Stimulated activated CD8-positive, alpha-beta memory T cell treated with anti-CD3 and anti-CD28 coated beads, Interleukin-7, amount 100 ng/mL, for 24 hours (primary cell): ENCODE measurements at places on chromosomes 1 and 21.

DNA sequence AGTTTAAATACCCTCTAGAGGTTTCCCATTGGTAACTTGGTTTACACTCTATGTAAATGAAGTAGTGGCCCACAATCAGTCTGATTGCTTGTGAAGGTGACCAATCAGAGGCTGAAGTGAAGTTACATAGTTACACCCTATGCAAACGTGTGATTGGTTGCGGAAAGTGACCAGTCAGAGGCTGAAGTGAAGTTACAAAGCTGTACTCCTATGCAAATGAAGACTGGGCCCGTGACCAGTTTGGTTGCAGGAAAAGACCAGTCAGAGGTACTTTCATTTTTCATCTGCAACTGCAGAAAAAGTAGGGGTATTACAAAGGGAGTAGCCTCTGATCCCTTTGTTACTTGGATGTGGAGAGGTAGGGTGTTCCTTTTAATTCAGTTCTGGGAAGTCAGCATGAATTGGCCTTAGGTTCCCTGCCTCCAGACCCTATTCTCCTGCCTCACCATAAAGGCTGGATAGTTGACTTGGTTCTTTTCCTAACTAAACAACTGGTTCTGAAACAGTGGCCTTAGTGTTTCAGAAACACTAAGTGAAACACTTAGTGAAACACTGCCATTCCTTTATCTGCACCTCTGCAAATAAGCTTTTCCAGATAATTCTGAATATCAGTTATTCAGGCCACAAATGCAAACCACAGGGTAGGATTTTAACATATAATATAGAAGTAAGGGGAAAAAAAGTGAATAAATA is 39.3 kb downstream of the MAGI3 start:
- DNase-seq = no peak

- DNase-seq = no peak
Observed at GRCh38 chr1:154316704-154317103, 4.2 kb upstream of the AQP10 start.

GRCh38 chr1:179144626-179145025 is 62.8 kb downstream of the TOR3A start:
- no peak for DNase-seq

GRCh38 chr1:171403393-171403792 is 81.9 kb upstream of the PRRC2C start:
- no peak for DNase-seq

DNA sequence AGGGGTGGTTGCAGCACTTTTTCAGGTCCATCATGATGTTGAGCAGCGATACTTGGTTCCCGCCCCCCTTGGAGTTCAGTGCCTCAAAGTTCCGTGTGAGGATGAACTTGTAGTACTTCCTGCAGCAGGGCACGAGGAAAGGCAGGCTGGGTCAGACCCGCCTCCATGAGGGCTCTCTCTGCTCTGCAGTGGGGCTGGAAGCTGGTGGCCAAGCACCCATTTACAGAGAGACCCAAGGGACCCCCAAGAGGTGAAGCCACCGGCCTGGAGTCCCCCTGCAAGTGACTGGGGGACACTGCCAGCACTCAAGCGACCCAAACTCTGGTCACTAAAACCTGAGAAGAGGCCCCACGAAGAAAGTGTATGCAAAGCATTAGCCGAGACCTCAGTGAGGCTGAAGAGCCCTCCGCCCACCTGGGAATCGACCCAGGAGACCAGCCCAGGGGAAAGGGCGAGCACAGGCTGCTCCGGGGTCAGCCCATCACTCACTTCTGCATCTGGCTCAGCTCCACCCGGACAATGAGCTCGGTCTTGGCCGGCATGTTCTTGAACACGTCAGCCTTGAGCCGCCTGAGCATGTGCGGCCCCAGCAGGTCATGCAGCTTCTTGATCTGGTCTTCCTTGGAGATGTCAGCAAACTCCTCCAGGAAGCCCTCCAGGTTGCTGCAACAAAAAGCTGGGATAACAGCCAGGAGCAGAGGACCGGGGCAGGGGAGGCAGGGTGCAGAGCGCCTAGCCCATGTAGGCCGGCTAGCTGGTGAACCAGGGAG is 45.2 kb downstream of the CHD5 start:
- DNase-seq = no peak

- no peak for DNase-seq
Observed at GRCh38 chr1:234849832-234850231, 239.9 kb upstream of the IRF2BP2 start.

GRCh38 chr1:25626018-25626417 is 9.4 kb downstream of the MAN1C1 start:
- no peak for DNase-seq

DNA sequence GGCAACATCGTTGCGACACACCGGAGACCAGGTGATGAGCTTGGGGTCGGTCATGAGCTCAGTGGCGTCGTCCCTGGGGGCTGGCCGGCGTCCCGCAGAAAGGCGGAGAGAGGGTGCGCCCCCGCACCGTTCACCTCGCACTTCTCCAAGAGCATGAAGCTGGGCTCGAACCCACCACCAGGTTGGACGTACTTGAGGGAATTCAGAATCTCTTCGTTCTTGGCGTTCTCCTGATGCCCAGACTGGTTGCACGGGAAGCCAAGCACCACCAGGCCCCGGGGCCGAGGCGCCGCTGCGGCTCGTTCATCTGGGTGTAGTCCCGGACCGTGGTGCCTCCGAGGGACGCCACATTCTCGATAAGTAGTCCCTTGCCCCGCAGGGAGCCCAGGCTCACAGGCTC is 176.6 kb upstream of the ADAMTS5 start:
- DNase-seq = no peak

GRCh38 chr1:43267291-43267805 is 2.4 kb upstream of the TMEM125 start:
- DNase-seq = no peak

DNA sequence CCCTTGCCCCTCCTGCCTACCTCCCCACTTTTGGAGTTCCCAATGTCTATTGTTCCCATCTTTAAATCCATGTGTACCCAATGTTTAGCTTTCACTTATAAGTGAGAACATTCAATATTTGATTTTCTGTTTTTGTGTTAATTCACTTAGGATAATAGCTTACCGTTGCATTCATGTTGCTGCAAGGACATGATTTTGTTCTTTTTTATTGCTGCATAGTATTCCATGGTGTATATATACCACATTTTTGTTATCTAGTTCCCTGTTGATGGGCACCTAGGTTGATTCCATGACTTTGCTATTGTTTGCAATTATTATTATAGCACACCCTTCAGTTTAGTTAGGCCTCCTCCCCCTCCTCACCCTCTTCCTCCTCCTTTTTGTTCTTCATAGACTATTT is 33.5 kb upstream of the ADAR start:
- no peak for DNase-seq

- DNase-seq = no peak
Observed at GRCh38 chr1:190908246-190908645, 430.6 kb upstream of the BRINP3 start.

- no peak for DNase-seq
Observed at GRCh38 chr1:6440198-6441126, 15.9 kb downstream of the ESPN start.

DNA sequence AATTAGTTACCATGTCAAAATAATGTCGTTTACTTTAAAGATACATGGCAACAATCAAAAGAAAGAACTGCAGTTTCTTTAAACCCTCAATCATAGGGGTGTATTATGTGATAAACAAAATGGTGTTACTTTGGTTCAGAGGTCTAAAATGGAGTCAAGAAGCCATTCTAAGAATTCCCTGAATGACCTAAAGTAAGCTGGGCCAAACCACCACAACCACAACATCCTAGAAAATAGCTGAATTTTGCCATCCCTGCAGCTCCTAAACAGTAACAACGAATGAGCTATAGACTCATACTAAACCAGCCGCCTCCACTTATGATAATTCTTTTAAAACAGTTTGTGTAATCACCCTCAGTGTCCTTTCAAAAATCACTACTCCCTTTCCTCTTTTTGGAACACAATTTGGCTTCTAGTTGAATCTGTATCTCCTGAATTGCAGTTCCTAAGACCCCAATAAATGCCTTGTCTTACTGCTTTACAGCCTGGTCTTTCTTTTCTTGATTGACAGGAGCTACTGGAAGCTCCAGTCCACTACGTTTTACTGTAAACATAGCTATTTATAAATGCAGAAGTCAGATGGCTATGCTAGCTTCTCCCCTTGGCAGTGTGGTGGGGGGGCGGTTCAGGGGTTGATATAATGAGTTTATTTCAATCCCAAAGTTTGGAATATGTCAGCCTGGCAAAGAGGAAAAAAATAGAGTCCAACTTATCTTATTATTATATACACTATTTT is 84.3 kb downstream of the PLPPR4 start:
- no peak for DNase-seq

GRCh38 chr1:41573194-41573593 is 88.7 kb upstream of the EDN2 start:
- DNase-seq = no peak

GRCh38 chr1:167749741-167750140 is 28.0 kb downstream of the MPZL1 start:
- no peak for DNase-seq

GRCh38 chr1:67939942-67940341 is 106.7 kb upstream of the GNG12 start:
- no peak for DNase-seq

- no peak for DNase-seq
Observed at GRCh38 chr1:65904681-65905083, 112.0 kb downstream of the PDE4B start.

- DNase-seq = no peak
Observed at GRCh38 chr21:20942523-20942922, 55.7 kb upstream of the NCAM2 start.

GRCh38 chr1:198674009-198674408 is 35.2 kb downstream of the PTPRC start:
- no peak for DNase-seq

GRCh38 chr1:113278371-113278770 is 111.9 kb upstream of the MAGI3 start:
- no peak for DNase-seq

DNA sequence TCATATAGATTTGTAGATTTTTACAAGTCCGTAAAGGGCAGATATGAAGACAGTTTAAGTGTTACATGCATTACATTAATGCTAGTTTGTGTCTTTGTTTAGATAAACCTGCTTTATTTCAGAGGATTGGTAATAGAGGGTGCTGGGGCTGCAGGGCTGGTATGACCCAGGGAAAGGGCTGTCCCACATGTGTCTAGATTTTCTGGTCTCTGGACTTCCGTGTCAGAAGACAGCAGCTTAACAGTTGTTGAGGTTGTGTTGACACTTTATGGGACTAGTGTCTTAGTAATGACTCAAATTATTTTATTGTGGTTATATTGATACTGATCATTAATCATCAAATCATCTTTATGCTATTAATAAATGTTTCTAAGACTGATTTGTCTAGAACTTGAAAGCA is 10.1 kb downstream of the PRDM2 start:
- DNase-seq = no peak

- no peak for DNase-seq
Observed at GRCh38 chr1:18955441-18956192, 859 bp downstream of the IFFO2 start.

GRCh38 chr1:241870336-241870735 is 22.3 kb downstream of the EXO1 start:
- no peak for DNase-seq

GRCh38 chr1:47023268-47024140 is at the start of gene CYP4X1:
TSS of gene CYP4X1 (plus strand) at chr1:47023669. CDS start at chr1:47023818, 149 bp downstream.
- no peak for DNase-seq

DNA sequence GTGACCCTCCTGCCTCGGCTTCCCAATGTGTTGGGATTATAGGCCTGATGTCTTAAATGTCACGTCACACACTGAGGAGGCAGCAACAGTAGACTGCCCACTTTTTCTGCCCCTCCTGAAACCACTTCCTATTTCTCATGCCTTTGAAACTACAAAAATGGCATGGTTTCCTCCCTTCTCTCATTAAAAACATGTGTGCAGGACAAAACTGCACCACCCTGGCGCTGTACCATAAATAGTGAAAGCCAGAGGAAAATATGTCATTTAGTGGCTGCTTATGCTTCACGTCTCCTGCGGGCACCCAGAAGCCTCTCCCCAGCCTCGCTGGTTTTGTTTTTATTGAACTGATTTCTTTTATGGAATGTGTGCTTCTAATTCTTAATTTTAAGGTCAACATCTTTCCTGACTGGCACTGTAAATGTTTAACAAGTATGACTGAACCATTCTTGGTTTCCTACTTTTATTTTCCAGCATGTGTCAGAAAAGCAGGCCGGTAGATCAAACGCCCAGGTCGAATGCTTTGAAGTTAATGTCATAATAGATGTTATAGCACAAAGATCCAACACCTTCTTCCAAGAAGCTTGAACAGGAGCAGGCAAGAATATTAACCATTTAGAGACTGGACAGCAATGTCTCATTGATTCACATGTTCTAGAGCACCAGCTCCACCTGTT is 59.6 kb upstream of the C1orf87 start:
- no peak for DNase-seq

- no peak for DNase-seq
Observed at GRCh38 chr1:27135541-27136235, 19.2 kb downstream of the SLC9A1 start.

DNA sequence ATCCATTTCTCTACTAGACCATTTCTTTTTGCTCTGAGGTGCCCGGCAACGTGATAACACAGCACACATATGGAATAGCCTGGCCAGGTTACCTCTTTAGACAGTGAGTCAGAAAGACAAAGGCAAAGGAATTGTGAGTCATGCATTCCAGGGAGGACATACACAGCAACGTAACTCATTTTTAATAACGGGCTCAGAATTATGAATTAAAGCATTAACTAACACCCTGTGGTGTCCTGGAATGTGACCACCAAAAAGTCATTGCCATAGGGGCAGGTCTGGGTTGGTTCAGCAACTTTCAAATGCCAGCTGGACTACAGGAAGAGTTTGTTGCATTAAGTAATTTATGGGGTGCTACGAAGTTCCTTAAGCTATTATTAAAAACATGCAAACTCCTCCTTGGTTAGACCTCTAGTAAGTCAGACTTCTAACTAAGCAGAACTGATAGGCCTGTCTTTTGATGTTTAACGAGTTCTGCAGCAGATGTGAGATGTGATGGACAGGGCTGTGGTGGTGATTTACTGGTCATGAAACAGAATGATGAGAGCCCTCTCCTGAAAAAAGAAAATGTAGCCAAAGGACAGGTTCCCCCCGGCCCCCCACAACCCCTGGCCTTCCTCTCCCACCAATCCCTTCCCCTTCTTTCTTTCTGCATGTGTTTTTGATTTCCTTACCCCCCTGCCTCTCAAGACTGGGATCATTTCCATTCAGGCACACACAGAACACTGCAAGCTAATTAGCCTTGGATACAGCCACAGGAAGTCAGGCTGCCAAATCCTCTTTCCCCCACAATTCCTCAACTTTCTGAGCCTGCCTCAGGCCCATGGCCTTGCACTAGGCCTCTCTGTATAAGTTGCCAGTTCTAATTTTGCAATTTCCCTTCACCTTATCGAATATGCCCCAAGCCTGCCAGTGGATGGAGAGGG is 88.9 kb upstream of the HAO2 start:
- DNase-seq = no peak

- no peak for DNase-seq
Observed at GRCh38 chr1:56331207-56331891, 248.0 kb downstream of the PLPP3 start.

DNA sequence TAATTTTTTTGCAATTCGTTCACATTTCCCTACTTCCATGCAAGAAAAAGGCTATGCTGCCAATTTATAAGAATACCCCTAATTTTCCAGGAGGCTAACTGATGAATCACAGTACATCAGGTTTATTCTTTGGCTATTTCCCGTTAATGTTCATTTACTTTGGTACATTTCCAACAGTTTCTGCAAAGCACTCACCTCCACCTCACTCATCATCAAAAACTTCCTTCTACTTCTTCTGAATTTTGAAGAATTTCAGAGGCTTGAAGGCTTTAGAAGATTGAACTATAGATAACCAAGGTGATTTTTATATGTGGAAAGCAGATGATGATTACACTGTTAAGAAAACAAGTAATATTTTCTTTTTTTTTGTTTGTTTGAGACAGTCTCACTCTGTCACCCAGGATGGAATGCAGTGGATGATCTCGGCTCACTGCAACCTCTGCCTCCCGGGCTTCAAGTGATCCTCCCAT is 60.5 kb upstream of the HP1BP3 start:
- no peak for DNase-seq
